CD4-positive, alpha-beta T cell treated with Interleukin-15 for 1 hour (primary cell): ENCODE measurements at places on chromosomes 11 and 22.

GRCh38 chr11:692824-693414, 2.1 kb downstream of the DEAF1 start:
- peak; percentile 85 for DNase-seq

- peak; percentile 30 for DNase-seq
Measured at GRCh38 chr11:96306933-96307775, 35.8 kb downstream of the MAML2 start.

DNA sequence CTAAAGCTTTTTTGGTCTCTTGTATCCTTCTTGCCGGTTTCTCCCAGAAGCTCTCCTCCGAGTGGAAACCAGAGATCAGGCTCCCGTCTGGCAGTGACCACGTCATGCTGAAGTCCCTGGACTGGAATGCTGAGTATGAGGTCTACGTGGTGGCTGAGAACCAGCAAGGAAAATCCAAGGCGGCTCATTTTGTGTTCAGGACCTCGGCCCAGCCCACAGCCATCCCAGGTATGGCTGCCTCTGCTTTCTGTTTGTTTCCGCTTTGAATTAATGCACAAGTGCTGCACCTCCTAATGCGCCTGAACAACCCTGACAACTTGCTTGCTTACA, 54.3 kb upstream of the TTC12 start:
- DNase-seq = no peak

GRCh38 chr11:76588455-76589325, 81.9 kb downstream of the LRRC32 start:
- DNase-seq = peak; percentile 70

- DNase-seq = peak; percentile 69
Measured at GRCh38 chr11:32176223-32176934, 85.5 kb downstream of the RCN1 start.

- peak; percentile 69 for DNase-seq
Measured at GRCh38 chr11:35303596-35304385, 115.6 kb downstream of the SLC1A2 start.

GRCh38 chr11:15849257-15849656, 507.1 kb downstream of the SOX6 start:
- DNase-seq = no peak

- no peak for DNase-seq
Measured at GRCh38 chr11:111718859-111719258, 47.3 kb downstream of the PPP2R1B start.

GRCh38 chr11:43234881-43235280, 76.9 kb upstream of the API5 start:
- no peak for DNase-seq

DNA sequence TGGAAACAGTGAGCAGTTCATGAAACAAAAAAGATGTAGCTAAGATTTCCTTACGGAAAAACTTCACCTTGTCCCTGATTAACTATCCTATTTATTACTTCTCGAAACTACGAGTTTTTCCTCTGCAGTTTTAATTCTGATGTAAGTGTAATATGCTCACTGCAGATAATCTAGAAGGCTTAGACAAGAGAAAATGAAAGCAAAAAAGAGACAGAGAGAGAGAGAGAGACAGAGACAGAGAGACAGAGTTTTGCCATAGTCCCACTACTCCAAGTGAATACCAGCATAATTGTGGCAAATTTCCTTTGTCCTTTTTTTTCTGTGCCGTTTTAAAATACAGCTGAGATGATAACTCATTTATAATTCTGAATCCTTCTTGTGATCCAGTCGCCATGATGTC, 24.8 kb downstream of the FSHB start:
- DNase-seq = no peak

- DNase-seq = no peak
Measured at GRCh38 chr11:131737357-131737756, 366.9 kb downstream of the NTM start.

DNA sequence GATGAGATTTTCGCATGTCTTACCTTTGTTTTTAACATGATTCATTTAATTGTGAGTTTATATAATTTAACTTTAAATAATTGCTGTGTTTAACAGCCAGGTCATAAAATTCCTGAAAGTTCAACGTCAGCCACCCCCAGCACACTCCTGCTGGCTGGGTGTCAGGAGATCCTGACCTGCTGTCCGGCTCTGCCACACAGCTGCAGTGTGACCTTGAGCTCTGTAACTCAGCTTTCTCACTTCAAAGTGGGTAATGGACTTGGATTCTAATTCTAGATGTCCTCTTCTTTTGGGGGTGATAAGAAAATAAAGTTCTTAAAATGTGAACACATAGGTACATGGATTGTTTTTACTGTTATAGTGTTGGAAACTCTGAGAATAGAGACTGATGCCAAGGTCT, 10.9 kb downstream of the VPS26B start:
- no peak for DNase-seq

DNA sequence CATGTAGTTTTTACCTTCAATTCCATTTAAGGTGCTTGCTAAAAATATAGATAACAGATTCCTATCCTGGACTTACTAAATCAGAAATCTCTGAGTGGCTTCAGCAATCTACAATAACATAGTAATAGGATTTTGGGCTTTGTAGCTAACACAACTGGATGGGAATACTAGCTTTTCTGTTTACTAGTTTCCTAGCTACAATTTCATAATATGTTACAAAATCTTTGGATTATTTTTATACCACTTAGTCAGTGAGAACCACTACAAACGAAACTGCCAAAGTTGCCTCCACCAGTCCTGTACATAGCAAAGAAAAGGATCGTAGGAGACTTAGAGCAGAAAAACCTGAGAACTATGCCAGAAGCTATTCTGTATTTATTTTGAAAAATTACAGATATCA, 87.7 kb upstream of the ANO3 start:
- no peak for DNase-seq

DNA sequence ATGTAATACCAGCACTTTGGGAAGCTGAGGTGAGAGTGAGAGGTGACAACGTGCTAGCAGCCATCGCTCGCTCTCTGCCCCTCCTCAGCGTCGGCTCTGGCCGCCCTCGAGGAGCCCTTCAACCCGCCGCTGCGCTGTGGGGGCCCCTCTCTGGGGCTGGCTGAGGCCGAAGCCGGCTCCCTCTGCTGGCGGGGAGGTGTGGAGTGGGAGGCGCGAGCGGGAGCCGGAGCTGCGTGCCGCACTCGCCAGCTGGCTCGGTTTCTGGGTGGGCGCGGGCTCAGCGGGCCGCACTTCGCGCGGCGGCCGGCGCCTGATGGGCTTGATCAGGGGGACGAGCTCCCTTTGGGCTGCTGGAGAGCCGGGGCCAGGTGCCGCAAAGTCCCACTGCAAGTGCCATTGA, 98.9 kb upstream of the UBASH3B start:
- no peak for DNase-seq

- peak; percentile 27 for DNase-seq
Measured at GRCh38 chr11:122215244-122215992, 99.4 kb upstream of the BLID start.

- DNase-seq = no peak
Measured at GRCh38 chr11:8631395-8632118, 37.5 kb upstream of the STK33 start.

GRCh38 chr11:1199241-1199750, 23.6 kb upstream of the MUC5B start:
- peak; percentile 13 for DNase-seq

GRCh38 chr11:85735876-85736460, 50.0 kb upstream of the CCDC89 start:
- no peak for DNase-seq

DNA sequence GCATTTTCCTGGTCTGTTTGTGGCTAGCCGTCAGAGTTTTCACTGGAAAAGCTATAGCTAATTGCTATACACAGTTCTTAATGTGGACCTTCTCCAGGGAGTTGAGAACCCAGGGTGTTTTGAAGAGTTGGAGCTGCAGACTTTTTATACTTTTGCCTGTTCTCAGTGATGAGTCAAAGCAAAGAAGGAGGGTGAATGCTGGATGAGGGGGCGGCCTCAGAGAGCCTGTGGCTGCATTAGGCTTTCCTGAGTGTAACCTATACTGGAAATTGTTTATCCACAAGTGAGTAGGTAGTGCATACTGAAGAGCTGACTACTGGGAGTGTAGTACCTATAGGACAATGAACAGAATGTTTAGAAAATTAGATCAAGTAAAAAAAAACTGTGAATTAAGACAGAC, 79.7 kb upstream of the HORMAD2 start:
- no peak for DNase-seq

GRCh38 chr22:43085658-43086606, 3.3 kb downstream of the TTLL1 start:
- DNase-seq = no peak

DNA sequence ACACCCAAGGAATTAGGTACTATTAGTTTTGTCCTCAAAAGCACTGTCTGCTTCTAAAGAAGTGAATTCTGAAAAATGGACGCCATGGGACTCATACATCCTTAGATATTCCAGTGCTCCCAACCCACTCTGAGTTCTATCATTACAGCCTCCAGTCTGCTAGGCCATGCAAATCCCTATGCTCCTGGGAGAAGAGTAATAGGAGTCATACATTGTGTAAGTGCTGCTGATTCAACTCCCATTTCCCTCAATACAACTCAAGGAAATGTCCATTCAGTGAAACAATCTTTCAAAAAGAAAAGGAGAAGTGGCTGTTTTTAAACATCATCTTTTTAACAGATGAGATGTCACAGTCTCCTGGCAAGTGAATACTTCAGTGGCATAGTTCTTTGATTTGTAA, 590.2 kb upstream of the LRRC4C start:
- no peak for DNase-seq

GRCh38 chr11:120186774-120187591, 23.8 kb upstream of the OAF start:
- no peak for DNase-seq

DNA sequence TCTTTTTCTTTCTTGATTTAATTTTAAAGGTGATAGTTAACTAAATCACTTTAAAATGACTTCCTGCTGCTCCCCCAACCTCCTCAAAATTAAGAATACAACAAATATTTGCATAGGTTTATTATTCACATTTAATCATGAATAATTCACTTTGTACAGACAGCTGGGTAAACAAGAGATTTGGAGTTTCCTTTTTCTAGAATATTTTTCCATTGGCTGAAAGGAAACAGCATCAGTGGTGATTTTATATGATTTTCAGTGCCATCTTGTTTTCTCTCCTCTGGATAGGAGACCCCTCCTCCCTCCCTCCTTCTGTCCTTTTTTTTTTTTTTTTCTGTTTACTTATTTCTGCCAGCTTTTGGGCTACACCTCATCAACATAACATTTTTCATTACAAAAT, 60.5 kb downstream of the LIF start:
- DNase-seq = no peak

GRCh38 chr11:59556115-59556916, 45.0 kb downstream of the OR4D9 start:
- DNase-seq = peak; percentile 55

DNA sequence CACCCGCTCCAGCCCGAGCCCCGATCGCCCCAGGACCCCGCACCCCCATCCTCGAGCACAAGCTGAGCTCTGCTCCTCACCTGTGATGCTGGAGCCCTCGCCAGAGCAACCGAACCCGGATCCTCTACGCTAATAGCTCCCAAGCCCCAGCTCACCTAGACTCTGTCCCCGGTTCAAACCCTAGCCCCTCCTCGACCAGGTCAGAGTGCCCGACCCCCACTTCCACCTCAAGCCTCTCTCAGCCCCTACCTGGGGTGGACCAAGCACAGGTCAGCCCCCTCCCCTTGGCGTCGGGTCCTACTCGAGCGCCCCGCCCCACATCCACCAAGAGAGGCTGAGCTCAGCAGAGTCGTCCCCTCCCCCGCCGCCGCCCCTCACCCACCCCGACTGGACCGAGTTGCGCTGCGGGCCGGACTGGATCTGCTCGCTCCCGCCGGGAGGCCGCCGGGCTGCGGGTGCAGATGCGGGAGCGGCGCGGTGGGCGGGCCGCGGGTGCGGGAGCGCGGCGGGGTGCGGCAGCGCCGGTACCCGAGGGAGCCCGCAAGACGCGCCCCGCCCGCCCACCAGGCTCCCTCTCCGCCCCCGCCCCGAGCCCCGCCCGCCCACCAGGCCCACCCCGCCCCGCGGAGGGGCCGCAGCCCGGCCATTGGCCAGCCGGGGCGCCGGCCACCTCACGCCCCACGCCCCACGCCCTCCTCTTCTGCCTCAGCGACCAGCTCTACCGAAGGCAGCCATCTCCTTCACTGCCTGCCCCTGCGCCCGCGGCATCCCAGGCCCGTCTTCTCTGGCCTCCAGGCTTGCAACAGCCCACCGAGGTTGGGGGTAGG, 577 bp upstream of the DKK3 start:
- no peak for DNase-seq

DNA sequence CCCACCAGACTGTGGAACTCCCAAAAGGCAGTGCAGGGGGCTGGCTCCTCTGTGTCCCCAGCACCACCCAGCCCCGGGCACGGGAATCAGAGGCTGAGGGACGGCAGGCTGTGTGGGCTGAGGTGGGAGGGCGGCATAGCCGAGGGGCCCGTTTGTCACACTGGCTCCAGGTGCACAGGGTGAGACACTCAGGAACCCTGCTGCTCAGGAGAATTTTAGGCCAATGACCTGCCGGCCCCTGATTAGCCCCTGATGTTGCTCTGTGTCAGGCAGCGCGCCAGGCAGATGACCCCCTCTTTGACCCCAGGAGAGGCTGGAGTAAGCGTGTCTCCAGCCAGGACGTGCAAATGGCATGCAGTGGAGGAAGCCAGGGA, 52.7 kb downstream of the RTL6 start:
- no peak for DNase-seq

GRCh38 chr22:48496226-48496845, 1331.3 kb downstream of the BRD1 start:
- no peak for DNase-seq

- no peak for DNase-seq
Measured at GRCh38 chr22:49715450-49715849, 112.2 kb downstream of the BRD1 start.

DNA sequence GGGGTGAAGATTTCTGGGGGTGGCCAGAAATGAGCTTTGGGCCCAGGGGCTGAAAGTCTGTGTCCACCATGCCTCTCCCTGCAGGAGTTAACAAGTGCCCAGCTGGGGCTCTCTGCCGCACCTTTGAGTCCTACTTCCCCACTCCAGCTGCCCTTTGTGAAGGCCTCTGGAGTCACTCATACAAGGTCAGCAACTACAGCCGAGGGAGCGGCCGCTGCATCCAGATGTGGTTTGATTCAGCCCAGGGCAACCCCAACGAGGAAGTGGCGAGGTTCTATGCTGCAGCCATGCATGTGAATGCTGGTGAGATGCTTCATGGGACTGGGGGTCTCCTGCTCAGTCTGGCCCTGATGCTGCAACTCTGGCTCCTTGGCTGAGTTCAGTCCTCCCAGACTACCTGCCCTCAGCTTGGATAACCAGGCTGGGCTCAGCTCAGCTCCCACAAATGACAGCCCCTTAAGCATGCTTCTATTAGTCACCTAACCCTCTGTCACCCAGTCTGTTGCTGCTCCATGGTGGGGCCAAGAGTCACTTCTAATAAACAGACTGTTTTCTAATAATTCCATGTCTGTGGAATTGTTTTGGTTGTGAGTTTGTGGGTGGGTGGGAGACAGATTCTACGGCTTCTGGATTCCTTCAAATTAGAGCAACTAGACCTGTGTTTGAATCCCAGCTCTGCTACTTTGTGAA, 3.0 kb upstream of the INPPL1 start:
- DNase-seq = no peak

- peak; percentile 25 for DNase-seq
Measured at GRCh38 chr22:40178417-40179409, 988 bp downstream of the TNRC6B start.

GRCh38 chr11:87871056-87871455, 304.2 kb downstream of the RAB38 start:
- no peak for DNase-seq
